IMR-90 (cell line): ENCODE measurements at places on chromosomes 3 and 15. TPM values are rescaled to one million over a fixed set of nuclear protein-coding genes. Genes with fewer than 3 reads are reported as not detected.

GRCh38 chr3:183819831-183820230 lies 5.5 kb downstream of the MAP6D1 start:
- no peak for DNase-seq

Gene C2CD4A
- polyA plus RNA-seq, result not detected in 2 replicates

Gene MKRN3
- polyA plus RNA-seq, result 0.09 and 0.17 TPM in 2 replicates

DNA sequence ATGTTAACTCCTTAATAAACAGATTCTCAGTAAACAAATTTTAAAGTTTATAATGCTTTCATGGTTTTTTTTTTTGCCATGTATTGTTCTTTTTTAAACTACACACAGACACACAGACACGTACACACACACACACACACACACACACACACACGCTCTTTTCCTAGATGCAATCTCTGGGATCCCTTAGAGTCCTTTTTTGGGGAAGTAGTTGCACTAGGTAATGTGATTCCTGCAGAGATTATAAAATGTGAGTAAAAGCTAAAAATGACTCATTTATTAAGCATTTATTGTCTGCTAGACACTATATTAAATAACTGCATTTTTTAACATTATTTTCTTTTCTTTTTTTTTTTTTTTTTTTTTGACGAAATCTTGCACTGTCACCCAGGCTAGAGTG lies 19.9 kb downstream of the NDUFB5 start:
- peak; percentile 43 for DNase-seq

Gene TMEM40
- polyA plus RNA-seq, result 0.27 and 0.29 TPM in 2 replicates

- peak; percentile 56 for DNase-seq
Observed at GRCh38 chr3:61858054-61858453, 296.7 kb downstream of the PTPRG start.

- no peak for DNase-seq
Observed at GRCh38 chr3:64247991-64248646, 22.9 kb upstream of the PRICKLE2 start.

GRCh38 chr3:127754411-127755304 lies 67.7 kb downstream of the MGLL start:
- no peak for DNase-seq

Gene IQCH
- polyA plus RNA-seq, result 0.42 and 0.60 TPM in 2 replicates

Gene MORC1
- not detected in 2 replicates for polyA plus RNA-seq

Gene DUOX1
- polyA plus RNA-seq, result not detected in 2 replicates

Gene BFSP2
- polyA plus RNA-seq, result not detected in 2 replicates

DNA sequence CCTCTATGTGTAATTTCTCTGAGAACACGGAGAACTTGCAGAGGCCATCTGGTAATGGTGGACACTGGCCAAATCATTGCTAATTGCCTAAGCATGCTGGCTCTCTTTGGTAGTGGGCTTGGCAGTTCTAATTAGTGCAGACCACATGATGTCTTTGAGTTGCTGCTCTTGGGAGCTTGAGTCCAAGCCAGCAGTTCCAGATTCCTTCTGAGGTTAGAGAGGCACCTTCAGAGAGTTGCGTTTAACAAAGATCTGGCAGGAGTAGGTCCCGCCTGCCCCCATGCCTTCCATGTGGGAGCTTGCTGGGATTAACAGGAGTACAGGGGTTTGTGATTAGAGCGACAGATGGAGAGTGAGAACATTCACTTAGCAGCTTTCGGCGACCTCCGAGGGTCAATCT lies 449.0 kb upstream of the LMCD1 start:
- DNase-seq, result no peak

- peak; percentile 50 for DNase-seq
Observed at GRCh38 chr3:177306252-177306651, 109.0 kb upstream of the TBL1XR1 start.

Gene ANKUB1
- polyA plus RNA-seq, result not detected in 2 replicates

Gene FSTL1
- polyA plus RNA-seq, result 864 and 916 TPM in 2 replicates

DNA sequence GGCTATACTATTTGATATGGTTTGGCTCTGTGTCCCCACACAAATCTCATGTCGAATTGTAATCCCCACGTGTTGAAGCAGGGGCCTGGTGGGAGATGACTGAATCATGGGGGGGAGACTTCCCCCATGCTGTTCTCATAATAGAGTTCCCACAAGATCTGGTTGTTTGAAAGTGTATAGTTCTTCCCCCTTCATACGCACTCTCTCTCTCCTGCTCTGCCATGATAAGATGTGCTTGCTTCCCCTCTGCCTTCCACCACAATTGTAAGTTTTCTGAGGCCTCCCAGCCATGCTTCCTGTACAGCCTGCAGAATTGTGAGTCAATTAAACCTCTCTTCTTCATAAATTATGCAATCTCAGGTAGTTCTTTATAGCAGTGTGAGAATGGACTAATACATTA lies 290.1 kb upstream of the CHRM5 start:
- no peak for DNase-seq

Gene SEMA4B
- 22.5 and 27.5 TPM in 2 replicates for polyA plus RNA-seq

DNA sequence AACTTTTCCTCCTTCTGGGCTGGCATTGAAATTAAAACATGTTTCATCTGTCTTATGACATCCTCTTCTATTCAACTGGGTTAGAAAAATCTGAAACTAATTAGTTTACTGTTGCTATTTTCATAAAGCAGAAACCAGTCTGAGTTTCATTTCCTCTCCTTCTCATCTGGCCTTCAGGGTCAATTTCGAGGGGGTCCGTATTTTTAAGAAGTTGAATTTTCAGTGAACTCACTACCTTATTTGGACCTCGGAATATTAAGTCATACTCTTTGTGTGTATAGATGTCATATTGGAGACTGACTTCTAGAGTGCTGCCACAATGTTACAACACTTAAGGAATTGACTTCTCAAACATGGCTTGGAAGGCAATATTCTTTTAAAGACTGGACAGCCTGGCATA lies 485.9 kb downstream of the SQOR start:
- DNase-seq, result no peak

- DNase-seq, result no peak
Observed at GRCh38 chr3:151557068-151557840, 96.4 kb upstream of the IGSF10 start.

Gene CELF6
- 0.06 and 0.07 TPM in 2 replicates for polyA plus RNA-seq

- no peak for DNase-seq
Observed at GRCh38 chr3:121759541-121760202, 10.1 kb upstream of the GOLGB1 start.
